ENCODE measurements at places on chromosomes 12 and 14. TPM values are rescaled to one million over a fixed set of nuclear protein-coding genes. Genes with fewer than 3 reads are reported as not detected.

DNA sequence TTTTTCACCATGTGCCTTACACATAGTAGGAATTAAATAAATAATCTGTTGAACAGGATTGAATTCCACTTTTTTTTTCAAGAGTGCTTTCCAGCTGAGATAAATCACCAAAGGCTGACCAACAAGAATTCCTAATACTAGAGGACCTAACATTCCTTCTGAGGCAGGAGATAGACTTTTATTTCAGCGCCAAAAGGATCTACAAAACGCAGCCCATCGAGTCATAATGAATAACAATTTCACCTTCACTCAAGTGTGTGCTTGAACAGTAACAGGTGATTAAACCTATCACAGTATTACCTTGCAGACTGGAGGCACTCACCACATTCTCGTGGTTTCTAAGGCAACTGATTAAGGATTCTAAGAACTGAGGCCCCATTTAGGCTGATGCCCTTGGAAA lies 224.3 kb upstream of the ATP2B1 start:
- no peak for DNase-seq

Gene HSPA2
- 4.1 TPM for polyA plus RNA-seq

GRCh38 chr14:29823816-29824215 lies 103.8 kb downstream of the PRKD1 start:
- no peak for DNase-seq

- no peak for DNase-seq
Measured at GRCh38 chr14:97056086-97056485, 258.9 kb downstream of the VRK1 start.

Gene SVOP
- 0.29 TPM for polyA plus RNA-seq

Gene CHMP4A
- polyA plus RNA-seq: 36.9 TPM

Data from muscle of back (tissue), 13 donors.